Gastrocnemius medialis (tissue), 4 donors: ENCODE measurements at places on chromosomes 3 and 15. TPM values are rescaled to one million over a fixed set of nuclear protein-coding genes. Genes with fewer than 3 reads are reported as not detected.

The RAD51 gene
- total RNA-seq, result not detected

- H3K27me3 ChIP-seq, result no peaks in the 10 kb centered on the region
- H3K4me1 ChIP-seq, result peaks cover 6% of the 10 kb centered on the region
- no peak overlapping the region for H3K4me3 ChIP-seq
- H3K36me3 ChIP-seq, result no peaks in the 10 kb centered on the region
- no peak overlapping the region for H3K27ac ChIP-seq
- DNase-seq, result no peak
Observed at GRCh38 chr15:69720536-69720935, 267.9 kb downstream of the RPLP1 start.

DNA sequence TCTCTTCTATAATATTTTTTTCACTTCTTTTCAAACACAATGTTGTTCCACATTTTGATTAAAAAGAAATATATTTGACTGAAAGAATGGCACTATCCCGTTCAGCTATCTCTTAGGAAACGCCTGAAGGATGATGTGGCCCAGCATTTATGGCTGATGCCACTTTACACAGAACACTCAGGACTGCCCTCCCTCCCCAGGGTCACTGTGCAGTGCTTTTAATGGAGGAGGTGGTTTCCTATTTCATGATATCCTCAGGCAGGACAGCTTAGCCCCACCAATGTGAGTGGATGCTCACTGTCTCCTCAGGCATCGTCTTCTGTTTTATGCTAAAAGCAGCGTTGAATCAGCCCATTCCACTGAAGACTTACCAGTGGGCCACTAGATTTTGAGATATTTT, 135.9 kb downstream of the KCNAB1 start:
- H3K27me3 ChIP-seq, result no peaks in the 10 kb centered on the region
- H3K27ac ChIP-seq, result no peak overlapping the region
- DNase-seq, result no peak
- H3K4me3 ChIP-seq, result no peak overlapping the region
- H3K36me3 ChIP-seq, result no peaks in the 10 kb centered on the region

DNA sequence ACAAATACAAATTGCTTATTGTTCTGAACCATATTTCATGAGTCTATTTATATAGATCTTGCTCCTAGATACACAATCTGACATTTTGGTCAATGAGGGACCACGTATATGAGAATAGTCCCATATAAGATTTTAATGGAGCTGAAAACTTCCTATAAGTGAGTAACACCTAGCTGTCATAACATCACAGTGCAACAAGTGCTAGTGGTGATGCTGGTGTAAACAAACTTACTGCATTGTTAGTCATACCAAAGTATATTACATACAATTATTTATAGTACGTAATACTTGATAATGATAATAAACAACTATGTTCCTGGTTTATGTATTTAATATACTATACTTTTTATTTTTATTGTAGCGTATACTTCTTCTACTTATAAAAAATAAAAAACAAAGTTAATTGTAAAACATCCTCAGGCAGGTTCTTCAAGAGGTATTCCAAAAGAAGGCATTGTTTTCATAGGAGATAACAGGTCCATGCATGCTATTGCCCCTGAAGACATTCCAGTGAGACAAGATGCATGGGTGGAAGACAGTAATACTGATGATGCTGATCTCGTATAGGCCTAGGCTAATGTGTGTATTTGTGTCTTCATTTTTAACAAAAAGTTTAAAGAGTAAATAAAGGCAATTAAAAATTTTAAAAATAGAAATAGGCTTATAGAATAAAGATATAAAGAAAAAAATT, 46.8 kb upstream of the NAALADL2 start:
- no peak for DNase-seq
- H3K4me3 ChIP-seq, result no peak overlapping the region
- H3K27me3 ChIP-seq, result no peaks in the 10 kb centered on the region
- H3K36me3 ChIP-seq, result no peaks in the 10 kb centered on the region
- H3K27ac ChIP-seq, result no peak overlapping the region

The ZPLD1 gene
- 0.09 TPM for total RNA-seq

The MASP1 gene
- total RNA-seq, result 0.76 TPM

- no peak overlapping the region for H3K27ac ChIP-seq
- no peaks in the 10 kb centered on the region for H3K36me3 ChIP-seq
- no peak for DNase-seq
- H3K4me1 ChIP-seq, result peaks cover 11% of the 10 kb centered on the region
- no peaks in the 10 kb centered on the region for H3K27me3 ChIP-seq
- H3K4me3 ChIP-seq, result no peak overlapping the region
Observed at GRCh38 chr15:58705105-58705504, 44.4 kb downstream of the ADAM10 start.

DNA sequence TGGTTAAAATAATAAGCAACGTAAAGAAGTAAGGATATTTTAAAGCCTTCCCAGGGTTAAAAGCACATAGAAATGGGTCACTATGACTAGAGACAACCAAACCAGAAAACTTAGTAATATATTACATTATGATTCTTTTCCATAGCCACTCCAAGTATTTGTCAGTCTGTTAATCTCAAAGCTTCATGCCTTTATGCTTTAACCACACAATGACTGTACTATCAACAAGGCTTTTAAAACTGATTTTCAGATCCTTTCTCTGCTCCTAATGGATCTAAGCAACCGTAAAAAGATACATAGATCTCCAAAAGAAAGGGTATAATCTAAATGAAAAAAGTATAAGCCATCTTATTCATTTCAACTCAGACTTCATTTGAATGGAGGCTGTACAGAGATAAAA, 14.4 kb downstream of the SECISBP2L start:
- H3K4me1 ChIP-seq, result peaks cover 4% of the 10 kb centered on the region
- no peak for DNase-seq
- H3K36me3 ChIP-seq, result no peaks in the 10 kb centered on the region

DNA sequence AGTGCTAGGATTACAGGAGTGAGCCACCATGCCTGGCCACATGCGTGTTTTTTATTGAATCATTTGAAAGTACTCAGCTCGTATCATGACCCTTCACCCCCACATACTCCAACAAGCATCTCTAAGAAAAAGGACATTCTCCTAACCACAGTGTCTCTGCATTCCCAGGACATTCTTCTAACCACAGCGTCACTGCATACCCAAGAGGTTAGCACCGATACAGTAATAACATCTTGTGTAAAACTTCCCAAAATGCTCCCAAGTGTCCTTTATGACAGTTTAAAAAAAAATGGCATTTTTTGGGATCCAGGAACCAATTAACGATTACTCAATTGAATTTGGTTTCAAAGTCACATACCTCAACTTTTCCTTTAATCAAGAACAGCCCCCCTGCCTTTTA, 39.6 kb downstream of the FLNB start:
- H3K27ac ChIP-seq, result peak overlapping the region; percentile 74
- peaks cover 6% of the 10 kb centered on the region for H3K4me1 ChIP-seq
- H3K36me3 ChIP-seq, result no peaks in the 10 kb centered on the region
- no peaks in the 10 kb centered on the region for H3K27me3 ChIP-seq
- no peak overlapping the region for H3K4me3 ChIP-seq
- DNase-seq, result no peak

The ITGA11 gene
- total RNA-seq, result 1.5 TPM

DNA sequence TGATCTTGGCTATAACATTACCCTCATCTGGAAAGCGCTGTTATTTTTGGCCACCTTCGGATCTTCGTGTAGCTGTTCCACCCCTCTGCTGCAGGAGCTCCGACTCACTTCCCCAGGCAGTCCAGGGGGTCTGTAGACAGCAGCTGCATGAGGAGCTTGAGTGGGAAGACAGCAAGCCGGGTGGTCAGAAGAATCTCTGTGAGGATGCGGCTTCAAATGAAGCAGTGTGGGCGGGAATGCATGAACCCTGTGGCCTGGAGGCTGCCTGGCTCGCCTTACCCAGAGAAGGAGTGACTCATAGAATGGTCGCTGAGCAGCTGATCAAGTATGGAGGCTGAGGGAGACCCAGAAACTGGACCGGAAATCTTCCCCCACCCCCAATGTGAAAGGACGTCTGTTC, 45.2 kb upstream of the NR2F2 start:
- peak overlapping the region; percentile 83 for H3K27ac ChIP-seq
- peak; percentile 51 for DNase-seq
- no peaks in the 10 kb centered on the region for H3K36me3 ChIP-seq
- H3K27me3 ChIP-seq, result no peaks in the 10 kb centered on the region

GRCh38 chr3:33883951-33884561, 85.6 kb downstream of the PDCD6IP start:
- peaks cover 15% of the 10 kb centered on the region for H3K4me1 ChIP-seq
- DNase-seq, result no peak
- peak overlapping the region; percentile 45 for H3K27ac ChIP-seq
